ENCODE measurements at places on chromosomes 1 and 21.

GRCh38 chr1:161072751-161073449, 3.2 kb upstream of the ARHGAP30 start:
- no peak for DNase-seq

DNA sequence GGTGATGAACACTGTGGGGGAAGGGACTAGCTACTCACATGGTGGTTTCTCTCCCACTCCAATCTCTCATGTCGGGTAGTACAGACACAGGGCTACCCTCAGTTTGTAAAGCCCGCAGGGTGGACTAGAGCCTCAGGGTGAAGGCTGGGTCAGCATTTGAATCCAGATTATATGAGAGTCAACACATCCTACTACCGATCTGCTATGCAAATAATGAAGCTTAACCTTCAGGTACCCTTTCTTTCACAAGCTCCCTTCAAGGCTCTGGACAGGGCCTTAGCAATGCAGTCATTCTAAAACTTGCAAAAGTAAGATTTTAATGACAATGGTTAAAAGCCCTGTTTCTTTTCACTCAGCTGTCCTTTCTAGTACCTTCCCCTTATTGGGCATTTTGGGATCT, 5.5 kb upstream of the ZBED6 start:
- no peak for DNase-seq

DNA sequence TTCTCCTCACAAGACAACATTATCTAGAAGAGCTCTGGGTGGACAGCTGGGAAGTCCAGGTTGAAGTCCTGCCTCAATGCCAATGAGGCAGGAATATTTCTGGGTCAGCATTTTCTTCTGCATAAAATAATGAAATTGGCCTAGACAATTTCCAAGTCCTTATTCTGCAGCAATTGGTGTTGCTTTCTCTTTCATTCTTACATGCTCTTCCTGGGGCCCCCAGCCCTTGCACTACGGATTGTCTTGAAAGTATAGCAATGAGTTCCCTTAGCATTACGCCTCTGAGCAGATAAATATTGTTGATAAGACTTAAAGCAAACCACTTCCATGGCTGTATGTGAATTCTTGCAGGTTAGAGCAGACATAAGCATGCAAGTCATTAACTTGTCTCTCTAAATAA, 188.5 kb downstream of the TGFBR3 start:
- DNase-seq, result no peak

- no peak for DNase-seq
These were observed 94.4 kb upstream of the GREM2 start for GRCh38 chr1:240706150-240706935.

GRCh38 chr1:183864611-183865010, 59.7 kb downstream of the RGL1 start:
- DNase-seq, result no peak

GRCh38 chr1:112393631-112393974, 2.4 kb upstream of the CTTNBP2NL start:
- DNase-seq, result no peak

- DNase-seq, result peak; percentile 6
These were observed 75.5 kb downstream of the ADAMTS1 start for GRCh38 chr21:26769613-26770188.

DNA sequence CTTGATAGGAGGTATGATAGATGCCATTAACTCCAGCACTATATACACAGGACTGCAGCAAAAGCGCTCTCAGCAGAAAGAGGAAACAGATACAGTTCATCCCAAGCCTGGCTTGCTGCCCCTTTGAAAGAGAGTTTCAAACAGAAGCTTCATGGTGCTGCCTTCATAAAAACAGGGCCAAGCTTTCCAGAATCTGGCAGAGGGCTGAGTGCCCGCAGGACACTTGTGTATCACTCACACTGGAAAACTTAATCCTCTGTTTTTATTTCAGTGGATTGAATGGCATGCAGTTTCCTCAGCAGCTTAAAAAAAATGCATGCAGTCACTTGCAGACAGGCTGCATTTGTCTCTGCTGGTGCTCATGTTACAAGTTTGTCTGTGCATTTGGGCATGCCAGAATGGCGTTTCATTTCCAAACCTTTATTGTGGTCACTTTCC, 40.4 kb downstream of the KCNJ15 start:
- DNase-seq, result no peak

DNA sequence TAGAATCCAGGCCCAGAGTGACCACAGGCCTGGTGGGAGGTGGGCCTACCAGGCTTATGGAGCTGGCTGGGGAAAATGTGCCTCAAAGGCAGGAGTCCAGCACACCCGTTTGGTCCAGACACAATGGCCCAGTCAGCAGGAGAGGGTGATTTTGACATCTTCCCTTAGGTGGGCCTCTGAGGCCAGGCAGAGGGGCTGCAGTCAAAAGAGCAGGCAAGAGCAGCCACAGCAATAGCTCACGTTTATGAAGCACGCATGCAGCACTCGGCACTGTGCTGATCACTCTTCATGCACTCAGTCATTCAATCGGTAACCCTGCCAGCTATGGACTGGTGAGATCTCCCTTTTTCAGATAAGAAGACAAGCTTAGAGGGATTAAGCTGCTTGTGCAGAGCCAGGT, 146.8 kb downstream of the LRIG2 start:
- DNase-seq, result no peak

All from frontal cortex (tissue), 4 donors.